ENCODE measurements at places on chromosomes 2 and 18.
A peak's percentile ranks its signal among the peaks of the same experiment; 100 is the strongest.

GRCh38 chr2:58601017-58601416, 359.9 kb upstream of the FANCL start:
- DNase-seq = no peak

DNA sequence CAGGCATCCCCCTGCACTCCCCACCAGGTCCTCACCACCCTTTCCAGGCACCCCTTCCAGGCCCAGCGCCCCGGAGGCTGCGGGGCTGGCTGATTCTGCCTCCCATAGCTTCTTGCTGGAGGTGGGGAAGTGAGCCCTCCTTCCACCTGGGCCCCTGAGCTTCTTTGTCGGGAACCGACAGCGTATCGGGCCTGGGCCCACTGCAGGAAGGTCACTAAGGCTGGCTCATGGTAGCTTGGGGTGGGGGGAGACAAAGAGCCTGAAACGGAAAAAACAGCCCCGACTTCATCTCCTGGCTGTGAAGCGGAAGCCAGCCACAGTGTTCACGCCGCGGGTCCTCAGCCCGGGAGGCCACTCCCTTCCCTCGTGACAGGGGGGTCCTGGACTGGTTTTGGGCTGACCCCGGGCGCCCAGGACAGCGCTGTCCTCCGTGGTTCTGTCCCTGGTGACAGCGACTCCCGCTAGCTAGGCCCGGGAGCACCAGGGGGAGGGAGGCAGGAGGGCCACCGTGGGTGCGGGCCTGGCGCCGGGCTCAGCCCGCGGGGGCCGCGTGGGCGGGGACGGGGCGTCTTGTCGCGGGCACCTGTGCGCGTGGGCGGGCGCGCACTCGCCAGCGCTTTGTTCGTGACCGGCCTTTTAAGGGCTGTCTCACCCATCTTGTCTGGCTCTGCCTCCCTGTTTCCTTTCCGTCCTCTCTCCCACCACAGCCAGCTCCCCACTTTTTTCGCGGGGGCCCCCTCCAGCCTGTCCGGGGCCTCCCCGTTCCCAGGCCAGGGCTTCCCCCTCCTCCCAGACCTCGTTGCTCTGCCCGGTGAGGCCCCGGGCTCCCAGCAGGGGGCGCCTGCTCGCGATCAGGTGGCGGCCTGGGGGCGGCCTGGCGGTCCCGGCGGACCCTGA, 64.9 kb downstream of the DNMT3A start:
- DNase-seq = peak; percentile 82

GRCh38 chr2:152815634-152816257, 97.3 kb downstream of the ARL6IP6 start:
- DNase-seq = no peak

- no peak for DNase-seq
Observed at GRCh38 chr2:15890936-15891905, 49.1 kb upstream of the MYCN start.

- DNase-seq = no peak
Observed at GRCh38 chr2:62461707-62462106, 44.3 kb downstream of the TMEM17 start.

DNA sequence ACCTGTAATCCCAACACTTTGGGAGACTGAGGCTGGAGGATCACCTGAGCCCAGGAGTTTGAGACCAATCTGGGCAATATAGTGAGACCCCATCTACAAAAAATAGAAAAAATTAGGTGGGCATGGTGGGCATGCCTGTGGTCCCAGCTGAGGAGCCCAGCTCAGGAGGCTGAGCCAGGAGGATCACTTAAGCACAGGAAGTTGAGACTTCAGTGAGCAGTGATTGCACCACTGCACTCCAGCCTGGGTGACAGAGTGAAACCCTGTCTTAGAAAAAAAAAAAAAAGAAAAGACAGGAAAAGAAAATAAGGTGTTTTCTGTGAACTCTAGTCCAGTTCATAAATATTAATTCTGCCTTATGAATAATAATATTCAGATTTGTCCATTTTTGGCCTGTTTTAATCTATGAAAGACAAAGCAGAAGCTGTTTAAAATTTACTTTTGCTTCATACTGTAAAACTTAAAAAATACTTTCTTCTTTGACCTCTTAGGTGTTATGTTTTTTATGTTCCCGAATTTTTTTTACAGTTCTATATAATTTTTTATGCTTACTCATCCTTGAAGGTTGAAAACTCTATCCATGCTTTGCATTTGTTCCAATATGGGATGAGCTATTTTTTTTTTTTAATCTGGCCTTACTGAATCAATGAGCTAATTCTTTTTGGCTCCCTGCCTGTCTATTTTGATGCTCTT, 8.4 kb upstream of the ANXA4 start:
- DNase-seq = no peak

DNA sequence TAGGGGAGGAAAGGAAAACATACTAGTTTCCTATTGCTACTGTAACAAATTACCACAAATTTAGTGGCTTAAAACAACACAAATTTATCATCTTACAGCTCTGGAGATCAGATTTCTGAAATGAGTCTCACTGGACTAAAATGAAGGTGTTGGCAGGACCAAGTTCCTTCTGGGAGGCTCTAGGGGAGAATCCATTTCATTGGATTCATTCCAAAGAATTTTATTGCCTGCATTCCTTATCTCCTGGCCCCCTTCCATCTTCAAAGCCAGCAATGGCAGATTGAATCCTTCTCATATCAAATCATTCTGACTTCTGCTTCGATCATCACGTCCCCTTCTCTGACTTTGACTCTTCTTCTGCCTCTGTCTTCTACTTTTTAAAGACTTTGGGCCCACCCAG, 250.9 kb downstream of the IRS1 start:
- DNase-seq = no peak

DNA sequence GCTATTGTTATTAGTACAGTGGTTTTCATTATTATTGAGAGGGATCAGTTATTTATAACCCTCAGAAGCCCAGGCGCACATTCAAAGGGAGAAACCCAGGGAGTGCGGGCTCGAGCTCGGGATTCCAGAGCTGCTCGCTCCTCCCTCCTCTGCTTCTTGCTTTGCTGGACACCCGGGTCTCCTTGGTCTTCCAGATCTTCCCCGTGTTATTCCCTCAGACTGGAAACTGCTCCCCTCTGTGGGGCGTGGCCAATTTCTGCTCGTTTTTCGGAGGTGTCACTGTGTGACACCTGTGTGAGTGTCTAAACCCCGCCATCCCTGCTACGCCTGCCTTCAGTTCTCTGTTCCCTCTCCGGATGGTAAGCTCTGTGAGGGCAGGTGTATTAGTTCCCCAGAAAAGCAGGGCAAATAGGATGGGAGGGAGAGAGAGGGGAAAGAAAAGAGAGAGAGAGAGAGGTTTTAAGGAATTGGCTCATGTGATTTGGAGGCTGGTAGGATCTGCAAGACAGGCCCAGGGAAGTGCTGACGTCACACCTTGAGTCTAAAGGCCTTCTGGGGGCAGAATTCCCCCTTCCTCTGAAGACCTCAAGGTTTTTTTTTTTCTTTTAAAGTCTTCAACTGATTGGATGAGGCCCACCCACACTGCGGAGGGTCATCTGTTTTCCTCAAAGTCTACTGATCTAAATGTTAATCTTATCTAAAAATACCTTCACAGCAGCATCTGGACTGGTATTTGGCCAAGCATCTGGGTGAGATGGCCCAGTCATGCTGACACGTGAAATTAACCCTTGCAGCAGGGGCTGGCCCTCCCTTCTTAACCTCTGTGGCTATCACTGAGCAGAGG, 457.3 kb upstream of the ID2 start:
- DNase-seq = no peak

Data from activated T-cell treated with anti-CD3 and anti-CD28 coated beads for 48 hours (primary cell).